T-helper 1 cell (primary cell): ENCODE measurements at places on chromosomes 2 and 18.

DNA sequence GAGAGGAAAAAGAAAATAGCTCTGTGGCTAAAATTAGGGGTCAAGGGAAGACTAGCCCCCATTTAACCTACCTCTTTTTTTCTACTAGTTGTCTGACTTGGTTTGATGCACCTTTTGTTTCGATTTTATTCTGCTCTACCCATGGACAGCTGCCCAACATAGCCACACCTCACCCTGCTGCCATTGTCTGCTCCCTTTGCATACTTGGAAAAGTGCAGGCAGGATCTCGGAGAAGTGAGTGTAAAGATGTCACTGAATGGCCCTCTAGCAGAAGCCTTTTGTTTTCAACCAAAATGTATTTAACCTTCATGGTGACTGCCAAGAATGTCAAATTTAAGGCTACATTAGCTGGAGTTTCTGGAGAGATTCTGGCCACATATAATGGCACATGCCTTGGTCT is 62.9 kb downstream of the SETBP1 start:
- no peak for DNase-seq

DNA sequence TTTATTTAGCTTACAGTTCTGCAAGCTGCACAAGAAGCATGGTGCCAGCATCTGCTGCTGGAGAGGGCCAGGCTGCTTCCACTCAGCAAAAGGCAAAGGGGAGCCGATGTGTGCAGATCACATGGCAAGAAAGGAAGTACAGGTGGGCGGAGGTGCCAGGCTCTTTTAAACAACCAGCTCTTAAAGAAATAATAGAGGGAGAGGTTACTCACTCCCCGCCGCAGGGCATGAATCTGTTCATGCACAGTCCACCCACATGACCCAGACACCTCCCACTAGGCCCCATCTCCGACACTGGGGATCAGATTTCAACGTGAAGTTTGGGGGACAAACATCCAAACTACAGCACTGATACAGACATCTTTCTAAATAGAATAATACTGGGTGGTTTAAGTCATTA is 105.8 kb downstream of the MTCL1 start:
- no peak for DNase-seq

- DNase-seq = no peak
These were observed 152.8 kb downstream of the DSC3 start for GRCh38 chr18:30889519-30890301.

DNA sequence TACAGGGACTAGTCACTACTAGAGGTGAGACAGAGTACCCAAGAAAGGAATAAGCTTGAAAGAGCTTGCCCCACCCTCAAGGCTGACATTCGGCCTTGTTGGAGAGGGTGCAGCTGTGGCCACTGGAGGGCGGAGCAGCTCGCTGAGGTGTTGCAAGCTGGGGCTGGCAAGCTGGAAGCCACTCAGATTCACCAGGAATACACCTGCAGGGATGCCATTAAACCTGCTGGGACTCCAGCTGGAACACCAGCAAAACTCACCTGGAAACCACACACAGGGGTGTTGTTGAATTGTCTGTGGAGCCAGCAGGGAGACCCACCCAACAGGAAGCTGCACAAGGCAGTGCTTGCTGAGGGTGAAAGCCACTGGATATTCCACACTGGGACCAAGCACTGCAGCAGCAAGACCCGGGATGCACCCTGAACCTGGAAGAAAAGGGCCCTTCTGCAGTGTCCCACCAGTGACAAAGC is 26.1 kb downstream of the KCTD18 start:
- DNase-seq = no peak

- no peak for DNase-seq
These were observed 3.8 kb upstream of the ANKRD53 start for GRCh38 chr2:70974592-70974991.
